Activated CD4-positive, alpha-beta T cell treated with anti-CD3 and anti-CD28 coated beads, Interleukin-2, amount 50 U/mL, for 4 hours (primary cell): ENCODE measurements at places on chromosomes 1 and 21.

GRCh38 chr1:18166341-18166740 lies 58.7 kb downstream of the IGSF21 start:
- no peak for DNase-seq

GRCh38 chr1:235019471-235019870 lies 109.2 kb downstream of the TOMM20 start:
- no peak for DNase-seq

GRCh38 chr1:114926607-114927006 lies 71.9 kb downstream of the SYCP1 start:
- no peak for DNase-seq

DNA sequence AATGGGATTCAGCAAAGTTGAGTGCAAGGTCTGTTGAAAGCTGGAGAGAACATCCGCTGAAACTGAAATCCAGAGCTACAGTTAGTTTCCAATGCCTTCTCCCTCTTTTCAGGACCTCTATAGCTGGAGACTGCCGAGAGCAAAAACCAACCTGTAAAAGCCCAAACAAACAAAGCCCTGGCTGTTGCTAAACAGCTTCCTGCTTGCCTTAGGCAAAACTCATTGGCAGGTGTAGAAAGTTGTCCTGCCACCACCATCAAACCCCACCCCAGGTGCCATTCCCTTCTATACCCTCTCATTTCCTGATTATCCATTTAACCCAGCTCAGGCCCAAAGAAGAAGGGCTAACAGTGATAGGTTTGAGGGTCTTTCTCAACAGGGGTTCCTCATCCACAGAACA lies 24.7 kb downstream of the SCYL3 start:
- no peak for DNase-seq

- no peak for DNase-seq
Measured at GRCh38 chr1:13761883-13762282, 61.9 kb downstream of the PRDM2 start.

DNA sequence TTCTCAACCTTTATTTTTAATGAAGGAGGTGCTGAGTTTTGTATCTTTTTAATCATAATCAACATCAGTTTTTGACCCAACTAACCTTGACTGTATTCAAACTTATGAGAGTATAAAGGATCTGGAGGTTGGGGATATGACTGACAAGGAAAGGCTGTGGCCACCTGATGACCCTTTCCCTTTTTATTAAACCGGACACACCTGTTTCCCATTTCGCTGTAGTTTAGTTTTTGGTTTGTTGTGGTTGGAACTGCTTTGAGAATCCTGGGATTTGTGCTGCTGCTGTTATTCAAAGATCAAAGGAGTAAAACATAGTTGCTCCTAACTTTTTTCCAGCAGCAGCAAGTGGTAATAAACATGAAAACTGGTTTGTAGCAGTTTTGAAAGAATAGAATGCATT lies 12.4 kb downstream of the PRPF38A start:
- no peak for DNase-seq

- DNase-seq: no peak
Measured at GRCh38 chr1:162177126-162177525, 107.6 kb downstream of the NOS1AP start.

- no peak for DNase-seq
Measured at GRCh38 chr1:150160964-150161621, 11.4 kb downstream of the PLEKHO1 start.

DNA sequence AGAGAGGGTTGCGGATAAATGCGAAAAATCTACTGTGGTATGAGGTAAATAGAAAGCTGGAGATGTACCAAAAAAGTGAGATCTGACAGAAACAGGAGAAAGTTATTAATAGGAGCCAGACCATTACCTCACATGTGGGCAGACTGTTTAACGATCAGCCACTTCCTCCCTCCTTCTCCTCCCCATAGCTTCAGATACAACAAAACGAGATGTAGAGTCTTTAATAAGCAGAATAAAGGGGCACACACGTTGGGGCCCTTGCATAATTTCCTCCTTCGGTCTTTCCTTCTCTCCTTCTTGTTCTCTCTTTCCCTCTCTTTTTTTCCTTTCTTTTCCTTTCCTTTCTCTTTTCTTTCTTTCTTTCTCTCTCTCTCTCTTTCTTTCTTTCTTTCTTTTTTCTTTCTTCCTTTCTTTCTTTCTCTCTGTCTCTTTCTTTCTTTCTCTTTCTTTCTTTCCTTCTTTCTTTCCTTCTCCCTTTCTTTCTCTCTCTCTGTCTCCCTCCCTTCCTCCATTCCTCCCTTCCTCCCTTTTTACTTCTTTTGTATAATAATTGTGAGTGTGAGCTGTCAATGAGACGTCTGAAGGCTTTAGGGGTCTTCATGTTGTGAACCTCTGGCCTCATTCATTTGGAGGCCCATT lies 242.1 kb downstream of the GRIK1 start:
- no peak for DNase-seq

- no peak for DNase-seq
Measured at GRCh38 chr1:182330303-182330702, 61.3 kb downstream of the GLUL start.

GRCh38 chr1:36349839-36350238 lies 26.4 kb upstream of the EVA1B start:
- no peak for DNase-seq

GRCh38 chr1:163747261-163747660 lies 425.5 kb downstream of the NUF2 start:
- DNase-seq: no peak

- DNase-seq: no peak
Measured at GRCh38 chr1:164518692-164519332, 40.2 kb upstream of the PBX1 start.

GRCh38 chr1:39650431-39650830 lies 11.0 kb upstream of the HEYL start:
- DNase-seq: no peak

DNA sequence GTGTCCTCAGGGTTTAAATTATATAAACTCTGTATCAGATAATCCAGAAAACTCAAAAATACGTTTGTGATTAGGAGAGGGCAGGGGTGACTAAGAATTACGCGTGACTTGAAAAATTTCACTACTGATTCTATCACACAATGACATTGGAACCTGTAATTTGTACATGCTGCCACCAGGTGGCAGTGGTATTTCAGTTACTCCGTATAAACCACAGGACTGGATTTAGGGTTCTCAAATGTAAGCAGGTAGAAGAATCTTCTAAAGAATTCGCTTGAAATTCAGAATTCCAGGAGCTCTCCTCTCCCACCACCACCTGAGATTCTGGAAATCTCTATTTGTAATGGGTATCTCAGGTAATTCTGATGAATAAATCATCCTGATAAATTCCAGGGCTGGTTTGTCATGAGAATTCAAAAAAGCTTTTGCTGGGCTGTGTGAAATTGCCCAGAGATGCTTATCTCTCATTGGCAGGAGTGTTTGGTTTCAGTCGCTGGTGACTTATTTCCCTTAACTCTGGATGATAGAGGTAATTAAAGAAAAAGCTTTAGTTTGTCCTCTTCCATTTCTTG lies 1.7 kb upstream of the KRTAP7-1 start:
- peak; percentile 10 for DNase-seq

DNA sequence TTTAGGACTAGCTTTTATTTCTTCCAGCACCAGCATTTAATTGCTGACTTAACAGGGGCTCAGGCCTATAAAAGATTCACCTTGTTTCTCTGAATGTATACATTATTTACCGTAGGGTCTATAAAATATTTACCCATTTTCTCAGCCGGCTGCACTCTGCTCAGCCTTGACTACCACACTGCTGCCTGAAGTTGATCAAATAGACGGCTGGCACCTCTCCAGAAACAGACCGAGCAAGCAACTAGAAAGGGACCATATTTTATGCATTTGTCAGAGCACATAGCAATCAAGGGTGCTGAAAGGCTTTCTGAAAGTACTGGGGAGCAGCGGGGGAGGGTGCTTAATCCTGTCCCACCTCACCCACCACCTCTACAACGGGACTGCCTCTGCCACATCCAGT lies 64.7 kb upstream of the FGGY start:
- DNase-seq: no peak

GRCh38 chr1:165580931-165581871 lies 37.4 kb downstream of the LRRC52 start:
- no peak for DNase-seq

- DNase-seq: no peak
Measured at GRCh38 chr1:198232940-198233675, 76.3 kb downstream of the NEK7 start.

- no peak for DNase-seq
Measured at GRCh38 chr1:67690411-67690810, 5.4 kb downstream of the GADD45A start.

GRCh38 chr1:37476460-37477197 lies 2.2 kb downstream of the ZC3H12A start:
- DNase-seq: no peak

GRCh38 chr1:61007534-61008364 lies 74.6 kb upstream of the NFIA start:
- DNase-seq: no peak

DNA sequence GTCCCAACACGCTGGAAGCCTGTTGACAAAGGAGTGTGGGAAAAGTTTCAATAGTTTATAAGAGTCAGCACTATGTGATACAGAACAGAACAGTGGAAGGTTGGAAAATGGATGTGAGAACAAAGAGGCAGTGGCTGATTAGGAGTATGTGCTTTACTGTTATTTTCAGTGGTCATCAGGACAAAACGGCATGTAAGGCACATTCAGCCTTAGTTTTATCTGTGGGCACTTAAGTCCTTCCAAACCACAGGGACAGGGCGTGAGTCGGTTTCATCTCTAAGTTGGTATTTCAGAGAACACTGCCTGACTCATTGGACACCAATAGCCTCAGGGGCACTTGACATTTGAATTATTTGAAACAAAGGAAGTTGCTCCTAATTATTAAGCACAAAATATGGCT lies 306.9 kb downstream of the ASTN1 start:
- DNase-seq: no peak

- no peak for DNase-seq
Measured at GRCh38 chr1:170678027-170678600, 14.2 kb downstream of the PRRX1 start.

DNA sequence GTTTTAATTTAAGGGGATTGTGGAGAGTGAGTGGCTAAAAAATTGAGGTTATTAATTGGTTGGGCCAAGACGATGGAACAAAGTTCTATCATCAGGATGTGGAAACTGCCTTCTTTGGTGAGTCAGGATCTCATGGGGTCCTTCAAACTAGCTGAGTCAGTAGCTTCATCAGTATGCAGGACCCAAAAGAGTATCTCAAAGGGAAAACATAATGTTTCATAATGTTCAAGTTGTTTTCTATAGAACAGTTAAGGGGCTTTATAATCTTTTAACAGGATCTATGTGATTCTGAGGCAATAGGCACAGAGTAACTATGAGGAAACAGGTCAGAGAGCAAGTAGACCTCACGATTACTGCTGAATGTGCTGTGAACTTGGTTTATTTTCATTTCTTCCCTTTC lies 3.2 kb upstream of the OLFML2B start:
- DNase-seq: no peak

DNA sequence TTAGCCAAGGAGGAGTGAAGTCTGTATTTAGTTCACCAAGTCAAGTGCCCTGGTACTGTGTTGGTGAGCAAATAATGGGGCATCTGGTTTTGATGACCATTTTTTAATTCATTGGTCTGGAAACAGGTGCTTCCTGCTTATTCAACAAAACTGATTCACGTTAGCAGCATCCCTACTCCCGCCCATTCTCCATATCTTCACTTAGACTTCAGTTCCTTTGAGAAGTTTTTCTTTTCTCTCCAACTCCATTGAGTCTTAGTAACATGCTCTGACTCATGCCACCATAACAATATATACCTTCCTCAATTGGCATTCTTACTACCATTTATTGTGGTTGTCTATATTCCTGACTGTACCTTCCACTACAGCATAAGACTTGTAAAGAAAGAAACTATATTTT lies 468.9 kb downstream of the DPYD start:
- DNase-seq: no peak

- no peak for DNase-seq
Measured at GRCh38 chr1:89910780-89911179, 84.1 kb upstream of the ZNF326 start.
